GM12892 (cell line): ENCODE measurements at places on chromosomes 6 and 20.

DNA sequence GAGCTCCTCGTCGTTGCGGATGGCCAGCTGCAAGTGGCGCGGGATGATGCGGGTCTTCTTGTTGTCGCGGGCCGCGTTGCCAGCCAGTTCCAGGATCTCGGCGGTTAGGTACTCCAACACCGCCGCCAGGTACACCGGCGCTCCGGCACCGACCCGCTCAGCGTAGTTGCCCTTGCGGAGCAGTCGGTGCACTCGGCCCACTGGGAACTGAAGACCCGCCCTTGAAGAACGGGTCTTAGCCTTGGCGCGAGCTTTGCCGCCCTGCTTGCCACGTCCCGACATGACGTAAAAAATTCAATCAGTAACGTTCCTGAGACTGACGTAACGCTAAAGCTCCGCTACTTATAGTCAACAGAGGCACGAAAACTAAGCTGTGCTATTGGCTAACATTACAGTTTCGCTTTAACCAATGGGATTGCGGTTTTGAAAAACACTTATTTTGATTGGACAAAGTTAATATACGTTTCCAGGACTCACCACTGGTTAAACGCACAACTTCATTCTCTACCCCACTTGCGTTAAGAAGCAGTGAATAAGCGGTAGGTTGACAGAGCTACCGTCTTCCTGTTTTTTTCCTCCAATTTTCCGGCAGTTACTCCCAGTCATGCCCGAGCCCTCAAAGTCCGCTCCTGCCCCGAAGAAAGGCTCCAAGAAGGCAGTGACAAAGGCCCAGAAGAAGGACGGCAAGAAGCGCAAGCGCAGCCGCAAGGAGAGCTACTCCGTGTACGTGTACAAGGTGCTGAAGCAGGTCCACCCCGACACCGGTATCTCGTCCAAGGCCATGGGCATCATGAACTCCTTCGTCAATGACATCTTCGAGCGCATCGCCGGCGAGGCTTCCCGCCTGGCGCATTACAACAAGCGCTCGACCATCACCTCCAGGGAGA is 73.9 kb downstream of the OR2B2 start:
- peak; percentile 49 for DNase-seq

DNA sequence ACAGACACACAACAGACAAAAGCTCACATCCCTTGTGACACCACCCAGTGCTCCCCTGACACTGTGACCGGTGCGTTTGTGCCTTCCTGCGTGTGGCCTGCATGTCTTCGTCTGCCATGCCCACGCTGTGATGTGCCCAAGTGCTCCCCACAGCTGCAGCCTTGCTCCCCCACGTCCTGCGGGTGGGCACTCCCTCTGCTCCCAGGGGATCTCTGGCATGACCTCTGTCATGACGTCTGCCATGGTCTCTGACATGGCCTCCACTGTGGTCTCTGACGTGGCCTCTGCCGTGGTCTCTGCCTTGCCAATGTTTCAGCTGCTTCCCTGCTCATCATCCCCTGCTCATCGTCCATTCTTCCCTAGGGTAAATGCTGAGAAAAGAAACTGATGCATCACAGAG is 200.9 kb downstream of the DLL1 start:
- DNase-seq = no peak

DNA sequence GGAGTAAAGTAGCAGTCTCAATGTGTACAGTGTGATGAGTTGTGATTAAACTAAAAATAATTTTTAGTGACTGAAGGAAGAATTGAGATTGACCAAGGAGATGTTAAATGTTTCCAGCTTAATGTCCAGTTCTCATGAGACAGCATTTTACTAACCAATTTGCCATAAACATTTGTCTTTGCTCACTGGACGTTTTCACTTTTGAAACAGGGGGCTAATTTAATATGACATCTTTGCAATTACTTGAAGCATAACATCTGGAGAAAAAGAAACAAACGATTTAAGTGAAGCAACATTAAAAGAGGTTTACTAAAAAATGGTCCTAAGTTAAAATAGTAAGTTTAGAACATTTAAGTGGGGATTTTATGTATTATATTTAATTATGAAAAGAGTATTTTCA is 443.8 kb downstream of the BCKDHB start:
- DNase-seq = no peak

- DNase-seq = no peak
Measured at GRCh38 chr6:157569543-157569942, 188.6 kb downstream of the ZDHHC14 start.

GRCh38 chr6:26525838-26526237 is 12.3 kb upstream of the HMGN4 start:
- DNase-seq = no peak

- no peak for DNase-seq
Measured at GRCh38 chr6:112321941-112322424, 25.1 kb upstream of the RFPL4B start.

- DNase-seq = no peak
Measured at GRCh38 chr6:43876602-43877001, 106.6 kb downstream of the VEGFA start.

DNA sequence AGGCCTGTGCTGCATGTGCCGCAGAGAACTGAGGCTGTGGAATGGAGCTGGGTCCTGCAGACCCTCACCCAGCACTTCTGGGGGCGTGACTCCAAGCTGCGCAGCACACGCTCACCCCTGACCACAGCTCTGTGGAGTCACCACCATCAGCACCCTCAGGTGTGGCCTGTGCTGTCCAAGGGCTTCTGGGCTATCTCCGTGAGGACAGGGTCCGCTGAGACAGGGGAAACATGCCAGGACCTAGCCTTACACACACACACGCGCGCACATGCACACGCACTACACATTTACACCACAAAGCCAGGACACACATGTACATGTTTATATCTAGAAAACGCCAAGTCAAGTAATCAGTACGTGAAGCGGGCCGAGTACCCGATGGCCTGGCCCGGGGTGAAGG is 26.8 kb upstream of the TCFL5 start:
- no peak for DNase-seq

- DNase-seq = no peak
Measured at GRCh38 chr6:89313006-89313405, 2.1 kb downstream of the GABRR2 start.

DNA sequence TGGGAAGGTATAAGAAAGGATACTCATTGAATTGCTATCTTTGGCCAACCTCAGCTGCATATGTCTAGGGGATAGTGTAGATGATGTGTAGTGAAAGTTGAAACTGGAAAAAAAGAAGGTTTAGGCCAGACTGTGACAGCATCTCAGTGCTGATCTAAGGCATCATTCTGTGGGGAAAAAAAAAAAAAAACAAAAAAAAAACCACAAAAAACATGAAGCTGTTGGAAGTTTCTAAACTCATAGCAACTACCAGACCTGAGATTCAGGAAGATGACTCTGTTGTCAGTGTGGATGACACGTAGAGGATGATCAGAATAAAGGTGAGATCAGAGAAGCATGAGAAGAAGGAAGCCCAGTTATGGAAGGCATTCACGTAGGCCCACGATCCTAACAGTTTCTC is 100.8 kb upstream of the CNKSR3 start:
- no peak for DNase-seq

- DNase-seq = no peak
Measured at GRCh38 chr20:57618091-57618763, 2.0 kb downstream of the ZBP1 start.

GRCh38 chr20:37421060-37421905 is 75.3 kb downstream of the SRC start:
- no peak for DNase-seq

DNA sequence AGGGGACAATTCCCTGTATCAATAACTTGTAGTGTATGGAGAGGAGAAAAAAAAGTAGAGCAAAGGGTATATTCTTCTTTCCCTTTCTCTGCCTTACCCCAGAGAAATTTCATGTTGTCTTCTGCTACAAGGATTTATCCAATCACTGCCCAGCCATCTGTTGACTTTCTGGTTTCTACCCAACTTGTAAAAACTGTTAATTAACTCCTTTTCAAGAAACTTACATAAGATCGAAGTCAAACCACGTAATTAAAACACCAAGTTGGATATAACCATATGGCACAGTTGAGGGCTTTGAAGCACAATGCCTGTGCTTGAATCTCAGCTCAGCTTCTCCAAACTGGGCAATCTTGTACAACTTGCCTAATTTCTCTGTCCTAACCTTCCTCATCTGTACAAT is 99.5 kb downstream of the MAN1A1 start:
- no peak for DNase-seq

DNA sequence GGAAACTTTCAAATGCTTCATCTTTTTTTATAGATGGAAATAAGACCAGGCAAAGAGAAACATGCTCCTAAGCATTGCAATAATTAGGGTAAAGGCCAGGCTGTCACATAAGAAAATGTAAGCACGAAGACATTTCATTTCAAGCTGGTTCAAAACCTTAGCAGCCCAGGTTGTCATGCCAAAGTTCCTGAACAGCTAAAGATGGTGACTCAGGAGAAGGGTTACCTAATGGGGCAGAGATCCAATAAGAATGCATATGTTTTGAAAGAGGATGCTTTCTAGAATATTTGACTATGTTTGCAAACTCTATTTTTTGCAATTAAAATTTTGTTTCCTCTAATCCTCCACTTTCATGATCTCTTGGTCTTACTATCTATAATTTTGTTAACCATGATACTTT is 65.6 kb upstream of the PHACTR2 start:
- no peak for DNase-seq

DNA sequence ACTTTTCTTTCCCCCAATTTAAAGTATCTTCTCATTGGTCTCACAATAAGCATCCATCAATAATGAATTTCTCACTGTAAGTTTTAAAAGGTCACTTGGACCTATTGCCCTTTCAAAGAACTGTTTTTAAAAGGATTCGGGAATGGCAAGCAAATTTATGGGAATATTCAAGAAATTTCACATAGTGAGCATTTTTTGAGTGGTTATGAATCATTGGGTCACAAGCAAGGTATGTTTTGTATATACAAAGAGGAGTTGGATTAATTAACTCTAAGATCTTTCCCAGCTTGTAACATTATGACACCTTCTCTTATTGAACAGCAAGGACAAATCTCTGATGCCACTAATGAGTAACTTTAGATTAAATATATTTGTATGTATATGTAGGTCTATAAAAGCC is 165.0 kb downstream of the MOXD1 start:
- no peak for DNase-seq

DNA sequence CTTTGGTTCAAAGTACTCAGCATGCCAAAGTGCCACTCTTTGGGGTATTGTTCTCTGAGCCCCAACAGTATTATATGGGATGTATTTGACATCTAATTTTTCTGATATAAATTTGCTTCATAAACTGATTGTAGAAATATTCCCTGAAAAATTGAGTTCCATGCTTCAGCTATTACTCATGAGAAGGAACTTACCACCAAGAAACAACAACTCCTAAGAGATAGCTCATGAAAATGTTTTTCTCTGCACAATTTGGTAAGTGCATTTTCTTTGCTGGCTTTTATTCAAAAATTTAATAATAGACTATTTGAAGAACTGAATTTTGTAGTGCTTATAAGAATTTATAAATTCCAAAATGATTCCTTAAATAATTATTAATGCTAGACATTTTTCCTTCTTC is 12.8 kb upstream of the TPD52L1 start:
- DNase-seq = no peak

GRCh38 chr20:1394686-1395085 is 1.8 kb upstream of the FKBP1A start:
- no peak for DNase-seq

GRCh38 chr20:44843876-44844275 is 33.5 kb upstream of the RIMS4 start:
- DNase-seq = no peak

GRCh38 chr6:148226284-148226683 is 116.4 kb upstream of the SASH1 start:
- no peak for DNase-seq

- DNase-seq = no peak
Measured at GRCh38 chr6:6986344-6986743, 121.4 kb upstream of the RREB1 start.

DNA sequence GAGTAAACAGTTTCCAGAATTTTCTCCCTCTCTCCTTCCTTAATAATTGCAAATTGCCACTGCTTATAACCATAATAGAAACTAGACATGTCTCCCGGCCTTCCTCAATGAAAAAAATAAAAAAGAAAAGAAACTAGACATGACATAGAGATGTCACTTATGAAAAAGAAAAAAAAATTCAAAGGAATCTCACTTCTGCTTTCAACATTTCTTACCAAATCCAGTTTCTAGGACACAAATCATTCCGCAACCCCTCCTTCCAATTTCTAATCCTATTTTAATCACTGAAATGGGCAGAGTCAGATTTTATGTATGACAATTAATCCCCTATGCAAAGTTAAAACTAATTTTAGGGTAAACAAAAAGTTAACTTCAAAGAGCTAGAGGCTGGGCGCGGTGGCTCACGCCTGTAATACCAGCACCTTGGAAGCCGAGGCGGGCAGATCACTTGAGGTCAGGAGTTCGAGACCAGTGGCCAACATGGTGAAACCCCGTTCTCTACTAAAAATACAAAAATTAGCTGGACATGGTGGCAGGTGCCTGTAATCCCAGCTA is 40.1 kb upstream of the EEF1A1 start:
- DNase-seq = no peak

- DNase-seq = no peak
Measured at GRCh38 chr6:29142309-29142708, 28.4 kb upstream of the OR2J2 start.

GRCh38 chr6:157611406-157611805 is 211.6 kb upstream of the SNX9 start:
- DNase-seq = no peak

GRCh38 chr6:163490826-163491577 is 76.5 kb downstream of the QKI start:
- DNase-seq = no peak

DNA sequence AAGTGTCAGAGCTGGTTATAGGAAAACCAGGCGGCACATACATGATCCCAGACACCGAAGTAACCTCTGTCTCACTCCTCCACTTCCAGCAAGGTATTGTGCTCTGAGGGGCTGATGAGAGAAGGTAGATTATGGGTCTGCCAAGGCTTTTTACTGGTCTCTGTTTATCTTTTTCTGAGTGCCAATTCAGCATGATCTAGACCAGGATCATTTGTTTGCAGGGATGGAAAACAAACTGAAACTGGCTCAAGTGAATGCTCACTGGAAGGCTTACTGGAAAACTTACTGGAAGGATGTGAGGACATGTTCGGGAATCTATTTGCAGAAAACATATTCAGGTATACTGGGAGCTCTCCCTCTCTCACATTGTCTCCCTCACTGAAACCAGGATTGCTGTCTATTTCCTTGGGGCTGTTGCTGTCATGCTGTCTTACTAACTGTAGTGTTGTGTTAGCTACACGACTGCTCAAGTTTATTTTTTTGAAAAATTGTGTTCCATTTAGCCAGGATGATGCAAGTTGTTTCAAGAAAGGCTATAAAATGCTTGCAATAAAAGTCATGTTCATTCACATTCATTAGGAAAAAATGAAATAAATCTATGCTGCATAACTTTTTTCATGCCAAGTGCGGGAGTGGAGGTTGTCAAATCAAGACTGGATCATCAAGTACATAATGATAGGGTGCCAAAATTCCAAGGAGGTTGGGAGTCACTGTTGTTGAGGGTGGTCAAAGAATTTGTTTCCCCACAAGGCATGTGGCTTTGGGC is 37.0 kb downstream of the KLHL31 start:
- no peak for DNase-seq

DNA sequence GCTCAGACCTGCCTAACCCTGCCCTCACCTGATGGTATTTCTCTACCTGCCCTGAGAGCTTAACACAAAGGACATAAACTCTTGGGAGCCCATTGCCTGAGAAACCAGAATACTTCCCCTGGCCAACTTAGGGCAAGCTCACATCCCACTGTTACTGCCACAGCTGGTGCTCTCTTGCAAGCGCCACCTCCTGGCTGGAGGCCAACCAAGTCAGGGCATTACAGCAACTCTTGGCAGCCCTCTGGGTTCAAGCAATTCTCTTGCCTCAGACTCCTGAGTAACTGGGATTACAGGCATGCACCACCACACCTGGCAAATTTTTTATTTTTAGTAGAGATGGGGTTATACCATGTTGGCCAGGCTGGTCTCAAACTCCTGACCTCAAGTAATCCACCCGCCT is 70.1 kb downstream of the HECA start:
- no peak for DNase-seq
